Breast epithelium (tissue), 4 donors: ENCODE measurements at places on chromosomes 3 and 15.

- DNase-seq, result no peak
Measured at GRCh38 chr3:115190747-115191146, 43.7 kb upstream of the ZBTB20 start.

DNA sequence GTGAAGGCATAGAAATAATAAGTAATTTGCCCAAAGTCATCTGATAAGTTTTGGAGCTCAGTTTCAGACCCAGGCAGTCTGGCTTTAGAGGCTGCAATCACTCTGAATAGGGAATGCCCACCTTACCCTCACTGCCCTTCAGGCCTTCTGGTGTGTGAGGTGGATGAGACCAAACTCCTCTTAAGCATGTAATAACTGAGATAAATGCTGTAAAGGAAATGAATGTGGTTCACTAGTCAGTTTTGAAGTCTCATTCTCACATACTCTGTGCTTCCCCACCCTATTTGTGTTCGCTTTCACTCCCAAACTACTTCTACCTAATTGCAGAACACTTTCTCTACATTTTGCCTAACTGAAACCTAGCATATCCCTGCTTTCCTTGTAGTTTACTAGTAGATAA is 144.1 kb downstream of the FILIP1L start:
- no peak for DNase-seq

GRCh38 chr15:75493732-75494131 is 42.2 kb upstream of the SIN3A start:
- DNase-seq, result no peak

GRCh38 chr3:197682713-197683112 is 54.0 kb downstream of the RUBCN start:
- no peak for DNase-seq

- no peak for DNase-seq
Measured at GRCh38 chr3:57980416-57980815, 27.8 kb upstream of the FLNB start.

- DNase-seq, result no peak
Measured at GRCh38 chr15:73992594-73992898, 451 bp upstream of the STOML1 start.

- DNase-seq, result no peak
Measured at GRCh38 chr3:99928771-99929744, 111.4 kb downstream of the CMSS1 start.

DNA sequence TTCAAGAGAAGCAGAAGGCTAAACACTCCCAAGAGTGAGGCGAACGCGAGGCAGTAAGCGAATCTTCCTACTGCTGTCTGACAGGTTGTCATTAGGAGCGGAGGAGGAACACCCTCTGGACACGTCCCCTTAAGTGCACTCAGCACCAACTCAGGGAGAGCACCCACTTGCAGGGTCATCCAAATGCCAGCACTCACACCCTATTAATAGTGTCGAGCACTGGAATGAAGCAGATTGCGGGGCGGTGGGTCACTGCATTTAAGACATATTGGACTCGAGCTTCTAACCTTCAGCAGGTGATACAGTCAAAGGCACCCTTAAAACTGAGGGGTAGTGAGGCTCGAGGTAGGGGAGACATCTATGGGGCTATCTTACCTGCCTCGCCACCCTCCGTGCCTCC is 28.7 kb downstream of the SH3BP5 start:
- no peak for DNase-seq

DNA sequence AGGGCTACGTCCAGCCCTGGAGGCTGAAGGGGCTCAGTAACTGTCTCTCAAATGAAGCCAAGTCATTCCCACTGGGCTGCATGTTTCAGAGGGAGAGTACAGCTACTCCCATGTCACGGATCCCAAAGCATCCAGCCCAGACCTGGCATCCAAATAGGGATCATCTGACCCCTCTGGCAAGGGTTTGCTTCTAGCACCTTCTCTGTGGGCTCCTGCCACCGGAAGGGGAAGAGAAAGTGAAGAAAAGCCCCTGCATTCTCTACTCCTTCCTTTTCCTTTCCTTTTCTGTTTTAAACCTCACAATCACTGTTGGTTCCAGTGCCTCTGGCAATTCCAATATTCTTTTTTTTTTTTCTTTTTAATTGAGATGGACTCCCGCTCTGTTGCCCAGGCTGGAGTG is 64.5 kb upstream of the CTSH start:
- DNase-seq, result no peak

DNA sequence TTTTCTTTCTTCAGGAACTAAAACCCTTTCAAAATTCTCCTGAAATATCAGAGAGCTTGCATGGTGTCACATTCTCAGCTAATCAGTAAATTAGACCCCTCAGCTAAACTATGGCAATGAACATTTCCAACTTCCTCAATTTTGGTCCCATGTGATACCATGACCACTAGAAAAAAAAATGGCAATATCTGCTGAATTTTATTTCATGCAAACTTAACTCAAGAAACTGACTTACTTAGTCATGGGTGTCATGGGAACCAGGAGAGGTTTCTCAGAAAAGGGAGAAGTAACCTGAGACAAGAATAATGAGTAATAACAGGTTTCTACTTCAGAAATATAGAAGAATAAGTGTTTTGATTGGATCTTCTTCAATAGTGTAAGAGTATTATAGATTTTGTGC is 784.6 kb upstream of the ALCAM start:
- DNase-seq, result no peak

GRCh38 chr15:25137013-25137412 is 182.2 kb downstream of the SNRPN start:
- DNase-seq, result no peak

GRCh38 chr15:70258369-70259027 is 160.8 kb upstream of the TLE3 start:
- DNase-seq, result no peak

- no peak for DNase-seq
Measured at GRCh38 chr15:22887157-22887951, 48.9 kb downstream of the NIPA2 start.
